ENCODE measurements at places on chromosomes 11 and 22.

- H3K27ac ChIP-seq: no peak overlapping the region
- H3K4me1 ChIP-seq: no peaks in the 10 kb centered on the region
- no peak for DNase-seq
- H3K27me3 ChIP-seq: no peaks in the 10 kb centered on the region
- H3K36me3 ChIP-seq: no peaks in the 10 kb centered on the region
- H3K4me3 ChIP-seq: no peak overlapping the region
These were observed 223.2 kb downstream of the DYNC2H1 start for GRCh38 chr11:103332409-103332808.

DNA sequence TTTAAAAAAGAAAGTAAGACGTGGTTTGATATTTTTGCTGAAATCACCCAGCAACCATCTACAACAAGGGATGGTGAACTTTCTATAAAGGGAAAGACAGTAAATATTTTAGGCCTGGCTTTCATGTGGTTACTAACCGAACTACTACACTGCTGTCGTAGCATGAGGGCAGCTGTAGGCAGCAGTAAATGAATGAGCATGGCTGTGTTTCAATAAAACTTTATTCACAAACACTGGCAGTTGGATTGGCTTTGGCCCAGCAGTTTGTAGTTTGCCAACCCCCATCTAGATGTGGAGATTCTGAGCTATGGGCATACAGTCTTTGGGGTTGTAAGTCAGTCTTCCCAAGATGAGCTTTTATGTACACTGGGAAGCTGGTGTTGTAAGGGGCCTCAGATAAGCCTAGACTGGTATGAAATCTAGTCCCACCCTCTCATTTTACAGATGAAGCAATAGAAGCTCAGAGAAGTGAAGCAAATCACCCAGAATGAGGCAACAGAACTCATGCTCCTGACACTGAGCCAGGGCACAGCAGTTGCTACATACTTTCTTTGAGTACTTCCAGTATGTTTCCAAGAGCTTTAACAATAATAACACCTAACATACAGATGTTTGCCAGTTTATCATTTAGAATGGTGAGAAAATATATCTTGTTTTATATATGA lies 204.4 kb downstream of the ADAMTS15 start:
- no peaks in the 10 kb centered on the region for H3K27me3 ChIP-seq
- H3K27ac ChIP-seq: peak overlapping the region; percentile 74
- peak; percentile 19 for DNase-seq
- no peaks in the 10 kb centered on the region for H3K36me3 ChIP-seq
- H3K4me1 ChIP-seq: peaks cover 17% of the 10 kb centered on the region

GRCh38 chr11:66562907-66563583 lies 5.4 kb downstream of the CTSF start:
- no peak overlapping the region for H3K4me3 ChIP-seq
- H3K36me3 ChIP-seq: peaks cover 5% of the 10 kb centered on the region
- H3K27ac ChIP-seq: no peak overlapping the region
- no peaks in the 10 kb centered on the region for H3K27me3 ChIP-seq
- H3K4me1 ChIP-seq: peaks cover 5% of the 10 kb centered on the region
- no peak for DNase-seq

DNA sequence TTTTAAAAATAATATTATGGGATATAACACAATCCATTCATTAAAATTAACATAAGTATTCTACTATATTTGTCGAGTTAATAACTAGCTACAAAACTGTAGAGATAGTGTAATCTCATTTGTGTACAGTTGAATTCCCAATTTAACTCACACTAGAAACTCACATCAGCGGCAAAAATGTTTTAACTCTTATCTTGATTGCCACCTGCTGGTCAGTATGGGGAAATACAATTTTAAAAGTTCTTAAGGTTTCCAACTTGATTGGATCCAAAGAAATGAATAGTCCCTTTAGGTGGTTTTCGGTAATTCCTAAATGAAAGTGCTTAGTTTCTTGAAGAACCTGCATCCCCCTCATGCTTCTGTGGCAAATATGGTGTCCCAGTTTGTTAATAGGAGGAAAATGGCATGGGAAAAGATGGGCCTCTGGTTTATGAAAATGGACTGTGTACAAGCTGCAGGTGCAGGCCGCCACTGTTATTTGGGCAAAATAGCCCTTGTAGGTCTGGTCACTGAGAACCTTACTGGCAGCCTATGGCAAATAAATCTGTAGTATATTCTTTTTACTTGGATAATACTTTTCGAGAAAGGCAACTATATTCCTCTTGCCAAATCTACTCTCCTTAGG lies 33.7 kb upstream of the SLC17A6 start:
- H3K4me3 ChIP-seq: no peak overlapping the region
- DNase-seq: no peak
- H3K27ac ChIP-seq: no peak overlapping the region
- no peaks in the 10 kb centered on the region for H3K27me3 ChIP-seq
- no peaks in the 10 kb centered on the region for H3K36me3 ChIP-seq
- H3K4me1 ChIP-seq: no peaks in the 10 kb centered on the region

- peaks cover 8% of the 10 kb centered on the region for H3K36me3 ChIP-seq
- no peaks in the 10 kb centered on the region for H3K27me3 ChIP-seq
- no peaks in the 10 kb centered on the region for H3K4me1 ChIP-seq
- H3K4me3 ChIP-seq: no peak overlapping the region
- DNase-seq: no peak
- no peak overlapping the region for H3K27ac ChIP-seq
These were observed 34.2 kb downstream of the DDX10 start for GRCh38 chr11:108698844-108699642.

DNA sequence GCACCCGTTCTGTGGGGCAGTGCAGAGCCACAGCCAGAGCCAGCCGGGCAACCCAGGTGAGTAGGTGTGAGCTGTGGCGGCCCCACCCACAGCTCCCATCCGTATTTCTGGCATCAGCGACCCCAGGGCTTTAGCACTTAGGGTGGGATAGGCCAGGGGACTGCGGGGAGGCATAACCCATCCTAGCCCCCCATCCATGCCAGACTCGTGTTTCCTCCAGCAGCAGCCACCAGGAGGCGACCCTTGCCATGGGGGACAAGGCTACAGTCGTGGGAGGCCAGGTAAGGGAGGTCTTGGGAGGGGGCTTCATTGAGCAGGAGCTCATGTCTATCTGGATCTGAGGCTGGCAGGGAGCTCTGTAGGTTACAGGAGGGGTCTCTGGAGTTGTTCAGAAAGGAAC lies 873 bp downstream of the OTOG start:
- no peaks in the 10 kb centered on the region for H3K36me3 ChIP-seq
- H3K27ac ChIP-seq: no peak overlapping the region
- peak; percentile 24 for DNase-seq
- no peak overlapping the region for H3K4me3 ChIP-seq

GRCh38 chr11:47143322-47143721 lies 33.4 kb downstream of the ARFGAP2 start:
- no peak for DNase-seq
- no peaks in the 10 kb centered on the region for H3K4me1 ChIP-seq
- no peaks in the 10 kb centered on the region for H3K36me3 ChIP-seq

Measured in ascending aorta (tissue), 2 donors.